ENCODE measurements at places on chromosomes 6 and 20.

DNA sequence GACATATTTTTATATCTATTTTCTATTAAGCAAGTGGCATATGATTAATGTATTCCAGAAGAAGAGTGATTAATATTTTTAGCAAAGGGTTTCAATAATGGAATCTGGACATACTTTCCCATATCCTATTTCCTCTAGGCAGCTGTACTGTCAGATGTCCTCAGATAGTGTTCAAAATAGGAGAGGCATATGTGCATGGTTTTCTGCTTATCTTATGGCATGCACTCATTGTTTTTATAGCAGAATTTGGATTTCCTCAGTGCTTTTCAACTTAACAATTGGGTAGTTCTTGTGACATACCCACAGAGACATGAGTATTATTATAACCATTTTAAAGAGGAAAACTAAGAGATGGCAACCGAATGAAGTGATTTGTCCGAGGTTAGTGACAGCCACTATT, 12.6 kb upstream of the SLC17A5 start:
- DNase-seq: no peak

DNA sequence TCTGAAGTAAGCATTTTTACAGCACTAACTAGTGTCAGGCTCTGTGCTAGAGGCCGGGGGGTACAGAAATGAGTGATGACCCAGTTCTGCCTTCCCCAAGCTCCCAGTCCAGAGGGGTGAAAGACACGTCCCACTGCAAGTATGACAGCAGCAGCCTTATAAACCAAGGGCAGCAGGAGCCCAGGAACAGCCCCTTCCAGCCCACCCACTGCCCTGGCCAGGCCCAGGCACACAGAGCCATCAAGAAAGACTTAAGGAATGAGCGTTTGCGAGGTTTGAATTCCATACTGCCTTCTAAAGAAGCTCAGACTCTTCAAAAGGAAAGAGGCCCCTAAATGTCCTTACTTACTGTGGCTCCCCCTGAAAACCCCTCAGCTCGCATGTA, 10.0 kb downstream of the TRERF1 start:
- no peak for DNase-seq

DNA sequence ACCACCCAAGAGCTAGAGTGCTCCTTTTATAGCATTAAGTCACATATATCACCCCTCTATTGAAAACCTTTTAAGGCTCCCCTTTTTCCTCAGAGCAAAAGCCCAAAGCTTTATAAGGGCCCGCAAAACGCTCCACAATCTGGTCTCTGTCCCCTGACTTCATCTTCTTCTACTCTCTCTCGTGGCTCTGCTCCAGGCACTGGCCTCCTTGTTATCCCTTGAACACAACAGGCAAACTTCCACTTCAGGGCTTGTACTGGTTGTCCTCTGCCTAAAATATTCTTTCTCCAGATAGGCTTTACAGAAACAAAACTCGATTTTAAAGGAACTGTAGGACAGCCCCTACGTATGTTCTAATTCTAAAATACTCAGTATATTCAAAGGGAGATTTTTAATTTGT, 44.0 kb upstream of the SPDEF start:
- no peak for DNase-seq

DNA sequence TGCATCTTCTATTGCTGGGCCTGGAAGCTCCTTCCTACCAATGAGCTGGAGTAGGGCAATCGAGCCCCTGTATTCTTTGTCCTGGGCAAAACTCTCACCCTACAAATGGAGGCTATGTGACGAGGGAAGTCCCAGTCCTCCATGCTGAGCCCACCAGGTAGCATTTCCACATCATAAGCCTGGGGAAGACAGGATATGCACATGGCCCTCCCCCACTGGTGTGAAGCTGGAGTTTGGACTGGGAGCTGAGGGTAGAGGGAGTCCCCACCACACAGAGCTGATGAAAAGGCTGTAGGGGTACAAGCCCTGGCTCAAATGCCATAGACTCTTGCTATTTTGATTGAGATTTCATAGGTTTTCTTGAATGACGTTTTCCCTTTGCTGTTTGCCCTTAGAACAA, 99.5 kb upstream of the FOXC1 start:
- DNase-seq: no peak

DNA sequence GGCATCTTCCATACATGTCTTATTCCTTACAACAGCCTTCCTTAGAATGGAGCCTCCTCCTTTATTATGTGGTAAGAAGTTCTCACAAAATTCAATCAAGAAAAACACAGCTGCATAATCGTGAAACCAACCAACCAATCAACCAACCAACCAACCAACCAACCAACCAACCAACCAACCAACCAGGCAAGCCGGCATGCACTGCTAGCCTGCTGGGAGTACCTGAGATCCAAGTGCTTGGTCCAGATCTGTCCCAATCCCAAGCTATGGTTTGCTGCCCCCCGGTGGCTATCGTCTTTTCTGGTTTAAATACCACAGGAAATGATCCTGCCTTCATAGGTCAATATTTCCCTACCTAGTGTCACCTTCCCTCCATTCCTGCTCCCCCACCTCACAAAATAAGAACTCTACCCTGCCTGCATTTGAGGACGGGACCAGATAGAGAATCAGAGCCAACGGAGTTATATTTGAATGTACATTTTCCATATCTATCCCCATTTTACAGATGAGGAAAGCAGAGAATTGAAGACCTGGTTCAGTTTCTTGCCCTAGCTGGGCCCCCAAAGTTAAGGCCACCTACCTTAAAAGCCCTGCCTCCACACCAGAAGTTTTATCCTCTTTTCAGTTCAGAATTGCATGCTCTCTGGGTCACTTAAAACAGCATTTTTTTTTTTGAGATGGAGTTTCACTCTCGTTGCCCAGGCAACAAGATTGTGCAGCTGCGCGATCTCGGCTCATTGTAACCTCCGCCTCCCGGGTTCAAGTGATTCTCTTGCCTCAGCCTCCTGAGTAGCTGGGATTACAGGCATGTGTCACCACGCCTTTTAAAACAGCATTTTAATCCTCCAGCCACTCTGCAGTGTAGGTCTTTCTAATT, 27.1 kb downstream of the RAB44 start:
- DNase-seq: peak; percentile 67

DNA sequence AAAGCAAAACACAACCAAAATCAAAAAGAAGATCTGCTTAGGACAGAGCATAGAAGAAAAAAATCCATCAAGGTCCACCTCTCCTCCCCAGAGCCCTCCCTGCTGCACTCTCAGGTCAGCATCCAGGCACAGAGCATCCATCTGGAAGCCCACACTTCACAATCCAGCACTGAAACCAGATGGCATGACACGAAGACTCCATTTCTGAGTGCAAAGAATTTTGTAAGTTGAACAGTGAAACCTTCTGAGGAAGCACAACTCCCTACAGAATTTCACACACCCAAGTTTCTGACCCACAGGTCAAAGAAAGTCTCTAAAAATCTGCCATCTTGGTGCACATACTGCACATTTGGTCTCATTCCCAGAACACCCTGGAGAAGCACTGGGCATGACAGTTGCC, 128.8 kb upstream of the STXBP5 start:
- no peak for DNase-seq

GRCh38 chr20:47622118-47622665, 120.5 kb downstream of the NCOA3 start:
- peak; percentile 62 for DNase-seq

DNA sequence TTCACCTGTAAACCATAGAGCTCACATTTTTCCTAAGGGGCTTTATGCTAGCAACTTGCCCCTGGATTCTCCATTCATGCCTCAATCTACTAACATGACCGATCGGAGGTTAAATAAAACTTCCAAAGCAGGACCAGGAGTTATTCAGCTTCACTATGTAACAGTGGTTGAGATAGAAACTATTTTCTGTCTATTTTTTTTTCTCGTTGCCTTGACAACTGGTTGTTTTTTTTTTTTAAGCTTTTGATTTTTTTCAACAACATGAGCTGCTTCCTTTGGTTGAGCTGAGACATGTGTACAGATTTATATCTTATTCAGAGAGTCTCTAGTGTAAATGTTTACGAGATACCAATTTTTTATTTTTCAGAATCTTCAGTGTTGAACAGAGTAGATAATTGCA, 85.7 kb downstream of the SHLD1 start:
- no peak for DNase-seq

- no peak for DNase-seq
Observed at GRCh38 chr6:12126051-12126450, 113.9 kb downstream of the HIVEP1 start.

DNA sequence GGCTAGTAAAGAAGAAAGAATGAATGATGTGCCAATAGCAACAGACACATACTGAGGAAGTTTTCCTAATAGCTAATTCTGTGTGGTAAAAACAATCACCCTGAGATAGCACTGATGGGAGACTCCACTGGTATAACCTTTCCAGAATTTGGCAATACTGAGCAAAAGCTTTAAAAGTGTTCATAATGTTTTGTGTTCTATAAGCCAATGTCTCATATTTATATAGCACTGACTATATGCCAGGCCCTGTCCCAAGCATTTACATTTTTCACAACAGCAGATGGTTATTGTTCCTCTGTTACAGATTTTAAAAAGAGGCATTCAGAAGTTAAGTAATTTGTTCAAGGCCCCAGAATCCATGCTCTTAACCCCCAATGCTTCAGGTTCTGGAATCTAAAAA, 108.0 kb upstream of the DST start:
- no peak for DNase-seq
